ENCODE measurements at places on chromosomes 12 and 14. TPM values are rescaled to one million over a fixed set of nuclear protein-coding genes. Genes with fewer than 3 reads are reported as not detected.

- H3K4me1 ChIP-seq = peaks cover 3% of the 10 kb centered on the region
- H3K36me3 ChIP-seq = no peaks in the 10 kb centered on the region
- H3K27me3 ChIP-seq = no peaks in the 10 kb centered on the region
- H3K27ac ChIP-seq = no peak overlapping the region
- H3K4me3 ChIP-seq = no peak overlapping the region
- no peak for DNase-seq
Observed at GRCh38 chr14:81535396-81536164, 1.9 kb upstream of the SEL1L start.

DNA sequence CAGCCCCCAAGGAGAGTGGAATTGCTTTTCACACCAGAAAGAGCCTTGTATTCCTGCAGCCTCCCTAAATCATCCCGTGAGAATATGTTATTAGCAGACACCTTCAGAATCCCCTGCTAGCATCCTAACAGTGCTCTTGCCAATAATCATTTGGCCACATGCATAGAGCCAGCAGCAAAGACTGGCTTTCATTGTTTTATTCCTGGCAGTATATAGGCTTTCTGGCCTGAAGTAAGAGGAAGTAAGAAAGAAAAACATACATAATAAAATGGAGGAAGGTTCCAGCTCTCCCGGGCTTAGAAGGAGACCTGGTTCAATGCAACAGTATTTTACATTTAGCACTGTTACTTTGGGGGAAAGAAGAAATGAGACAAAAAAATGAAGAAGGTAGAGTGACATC, 176.7 kb upstream of the ATF7IP start:
- no peaks in the 10 kb centered on the region for H3K4me1 ChIP-seq
- H3K27ac ChIP-seq = peak overlapping the region; percentile 53
- DNase-seq = no peak
- no peaks in the 10 kb centered on the region for H3K36me3 ChIP-seq
- H3K4me3 ChIP-seq = no peak overlapping the region

DNA sequence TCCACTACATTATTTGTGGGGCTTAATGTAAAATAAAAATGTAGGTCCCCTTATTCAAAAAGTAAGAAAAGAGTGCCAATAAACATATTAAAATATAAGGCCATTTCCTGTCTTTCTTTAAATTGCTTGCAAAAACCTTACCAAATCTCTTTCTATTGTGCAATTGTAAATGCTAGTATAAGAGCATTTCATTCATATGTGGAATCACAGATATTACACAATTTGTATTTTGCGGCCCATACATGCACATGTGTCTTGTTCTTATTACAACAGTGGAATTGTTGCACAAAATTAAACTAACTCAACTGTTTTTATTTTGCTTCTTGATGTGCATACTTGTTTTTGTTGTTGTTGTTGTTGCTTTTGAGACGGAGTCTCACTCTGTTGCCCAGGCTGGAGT, 20.1 kb upstream of the CRADD start:
- no peaks in the 10 kb centered on the region for H3K4me1 ChIP-seq
- H3K27me3 ChIP-seq = no peaks in the 10 kb centered on the region
- H3K4me3 ChIP-seq = no peak overlapping the region
- no peaks in the 10 kb centered on the region for H3K36me3 ChIP-seq

Gene DNAI7
- not detected for total RNA-seq

GRCh38 chr12:52993558-52993869, 12.7 kb upstream of the EIF4B start:
- peak overlapping the region; percentile 82 for H3K27ac ChIP-seq
- DNase-seq = no peak
- H3K4me1 ChIP-seq = peaks cover 9% of the 10 kb centered on the region
- no peak overlapping the region for H3K4me3 ChIP-seq
- H3K27me3 ChIP-seq = no peaks in the 10 kb centered on the region

GRCh38 chr12:98618952-98619351, 25.5 kb downstream of the SLC25A3 start:
- no peaks in the 10 kb centered on the region for H3K27me3 ChIP-seq
- H3K36me3 ChIP-seq = no peaks in the 10 kb centered on the region
- H3K4me3 ChIP-seq = no peak overlapping the region
- DNase-seq = no peak
- H3K27ac ChIP-seq = no peak overlapping the region

GRCh38 chr14:93031505-93032315, 84.0 kb downstream of the ITPK1 start:
- DNase-seq = no peak
- no peak overlapping the region for H3K27ac ChIP-seq

DNA sequence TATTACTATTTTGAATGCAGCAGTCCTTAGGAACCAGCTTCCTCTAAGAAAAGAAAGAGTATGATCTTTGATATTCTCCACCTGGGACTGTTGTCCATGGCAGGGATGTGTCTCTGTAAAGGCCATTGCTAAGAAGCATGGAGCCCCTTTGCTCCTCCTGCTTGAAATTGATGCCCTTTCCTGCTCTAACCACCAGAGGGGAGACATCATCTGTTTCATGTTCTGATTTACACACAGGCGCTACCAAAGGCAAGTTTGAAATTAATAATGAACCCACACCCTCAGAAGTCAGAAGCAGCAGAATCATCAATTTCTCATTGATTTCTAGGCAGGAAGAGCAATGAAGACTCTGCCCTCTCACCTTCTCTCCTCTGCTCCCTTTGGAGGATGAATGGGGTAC, 253.8 kb downstream of the RMST start:
- no peaks in the 10 kb centered on the region for H3K4me1 ChIP-seq
- DNase-seq = no peak
- H3K27ac ChIP-seq = no peak overlapping the region
- H3K27me3 ChIP-seq = no peaks in the 10 kb centered on the region
- no peaks in the 10 kb centered on the region for H3K36me3 ChIP-seq

DNA sequence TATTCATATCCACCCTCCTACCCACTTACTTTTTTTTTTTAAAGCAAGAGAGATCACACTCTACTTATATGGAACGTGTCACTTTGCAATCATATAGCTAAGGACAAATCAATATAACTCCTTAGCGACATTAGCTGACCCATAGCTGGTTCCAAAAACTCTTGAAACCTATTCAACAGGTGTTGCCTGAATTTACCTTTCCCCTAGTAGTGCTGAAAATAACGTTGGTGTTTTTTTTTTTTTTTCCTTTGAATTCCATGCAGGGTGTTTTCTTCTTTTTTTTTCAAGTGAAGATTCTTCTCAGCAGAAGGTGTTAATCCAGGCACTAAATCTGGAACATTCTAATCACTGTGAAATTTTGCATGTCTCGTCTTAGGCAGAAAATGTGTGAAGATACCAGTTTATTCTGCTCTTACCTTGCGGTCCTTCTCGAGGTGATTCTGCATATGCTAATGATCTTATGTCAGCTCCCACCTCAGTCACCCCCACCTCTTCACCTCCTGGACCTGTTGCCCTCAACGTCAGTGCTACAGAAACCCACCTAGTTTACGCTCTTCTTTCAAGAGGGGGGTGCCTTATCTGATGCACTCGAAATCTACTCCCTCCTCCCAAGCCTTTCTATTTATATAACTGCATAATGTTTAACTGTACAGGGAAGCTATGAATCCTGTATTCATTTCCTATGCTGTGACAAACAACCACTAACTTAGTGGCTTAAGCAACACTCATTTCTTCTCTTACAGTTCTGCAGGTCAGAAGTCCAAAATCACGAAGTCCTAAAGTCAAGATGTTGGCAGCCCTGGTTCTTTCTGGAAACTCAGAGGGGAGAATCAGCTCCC, 7.1 kb upstream of the VPS37B start:
- no peaks in the 10 kb centered on the region for H3K27me3 ChIP-seq
- H3K4me3 ChIP-seq = no peak overlapping the region
- H3K36me3 ChIP-seq = no peaks in the 10 kb centered on the region
- DNase-seq = no peak
- H3K4me1 ChIP-seq = peaks cover 4% of the 10 kb centered on the region
- H3K27ac ChIP-seq = peak overlapping the region; percentile 58

DNA sequence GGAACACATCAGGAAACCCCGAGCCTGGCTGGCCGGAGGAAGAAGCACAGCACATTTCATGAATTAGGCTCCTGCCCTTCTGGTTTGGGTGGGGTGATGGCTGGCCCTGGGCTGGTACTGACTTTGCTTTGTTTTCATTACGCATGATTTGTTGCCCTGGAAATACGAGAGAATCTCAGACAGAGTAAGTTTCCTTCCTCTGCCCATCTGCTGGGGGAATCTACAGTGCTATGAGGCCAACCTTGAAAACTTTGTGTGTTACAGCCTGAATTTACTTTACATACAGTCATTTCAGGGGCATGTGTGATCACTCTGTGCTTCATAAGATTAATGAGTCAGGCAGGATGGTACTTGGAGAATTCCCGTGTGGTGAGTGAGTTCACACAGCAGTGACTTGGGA, 20.5 kb upstream of the SLC5A8 start:
- H3K4me3 ChIP-seq = no peak overlapping the region
- H3K27ac ChIP-seq = no peak overlapping the region
- no peaks in the 10 kb centered on the region for H3K27me3 ChIP-seq

DNA sequence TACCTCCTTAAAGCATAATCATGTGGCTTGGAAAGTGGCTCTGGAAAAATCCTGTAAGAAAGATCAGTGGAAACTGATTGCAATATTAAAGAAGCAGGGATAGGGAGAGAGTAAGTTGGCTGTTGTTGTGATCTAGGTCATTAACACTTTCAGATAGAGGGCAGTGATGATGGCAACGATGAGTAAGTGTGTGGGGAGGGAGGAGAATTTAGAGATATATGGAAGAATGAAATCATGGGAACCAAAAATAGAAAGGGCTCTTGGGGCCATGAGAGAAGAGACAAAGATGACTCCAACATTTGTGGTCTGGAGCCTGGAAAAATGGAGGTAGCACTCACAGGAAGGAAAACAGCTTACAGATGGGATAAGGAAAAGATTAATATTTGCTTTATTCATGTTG, 23.3 kb downstream of the SNRPF start:
- H3K27me3 ChIP-seq = no peaks in the 10 kb centered on the region
- DNase-seq = no peak
- no peak overlapping the region for H3K27ac ChIP-seq
- no peaks in the 10 kb centered on the region for H3K4me1 ChIP-seq
- no peaks in the 10 kb centered on the region for H3K36me3 ChIP-seq
- no peak overlapping the region for H3K4me3 ChIP-seq

DNA sequence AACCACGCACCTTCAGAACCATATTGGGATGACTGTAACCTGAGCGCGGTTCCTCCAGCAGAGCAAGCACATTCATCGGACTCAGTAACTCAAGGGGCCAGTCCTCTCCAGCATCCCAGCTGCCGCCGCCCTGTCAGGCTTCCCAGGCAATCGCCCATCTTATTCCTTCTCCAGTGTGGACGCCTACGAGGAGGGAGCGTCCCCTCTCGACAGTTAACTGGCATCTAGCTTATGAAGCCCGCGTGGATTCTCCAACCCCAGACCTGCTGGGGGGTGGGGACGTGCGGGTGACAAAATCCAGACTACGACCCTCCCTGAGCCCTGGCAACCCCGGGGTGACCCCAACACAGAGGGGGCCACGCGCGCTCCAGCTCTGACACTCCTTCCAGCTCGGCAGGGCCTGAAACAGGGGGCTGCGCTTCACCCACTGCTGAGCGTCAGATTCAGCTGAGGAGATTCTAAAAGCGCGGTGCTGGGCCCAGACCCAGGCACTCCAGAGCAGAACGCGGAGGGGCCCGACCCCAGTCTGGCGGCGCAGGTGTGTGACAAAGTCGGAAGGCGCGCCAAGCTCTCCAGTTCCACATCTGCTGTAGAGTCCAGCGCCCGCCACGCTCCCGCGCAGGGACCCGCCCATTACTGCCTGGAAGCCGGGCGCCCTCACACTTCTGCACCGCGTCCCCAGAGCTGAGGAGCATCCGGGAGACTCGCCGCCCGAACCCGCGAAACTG, 43.9 kb upstream of the ESR2 start:
- H3K4me1 ChIP-seq = no peaks in the 10 kb centered on the region
- H3K36me3 ChIP-seq = no peaks in the 10 kb centered on the region
- H3K27ac ChIP-seq = peak overlapping the region; percentile 89
- no peaks in the 10 kb centered on the region for H3K27me3 ChIP-seq
- DNase-seq = peak; percentile 68
- peak overlapping the region; percentile 76 for H3K4me3 ChIP-seq

Gene SSTR1
- 8.8 TPM for total RNA-seq

DNA sequence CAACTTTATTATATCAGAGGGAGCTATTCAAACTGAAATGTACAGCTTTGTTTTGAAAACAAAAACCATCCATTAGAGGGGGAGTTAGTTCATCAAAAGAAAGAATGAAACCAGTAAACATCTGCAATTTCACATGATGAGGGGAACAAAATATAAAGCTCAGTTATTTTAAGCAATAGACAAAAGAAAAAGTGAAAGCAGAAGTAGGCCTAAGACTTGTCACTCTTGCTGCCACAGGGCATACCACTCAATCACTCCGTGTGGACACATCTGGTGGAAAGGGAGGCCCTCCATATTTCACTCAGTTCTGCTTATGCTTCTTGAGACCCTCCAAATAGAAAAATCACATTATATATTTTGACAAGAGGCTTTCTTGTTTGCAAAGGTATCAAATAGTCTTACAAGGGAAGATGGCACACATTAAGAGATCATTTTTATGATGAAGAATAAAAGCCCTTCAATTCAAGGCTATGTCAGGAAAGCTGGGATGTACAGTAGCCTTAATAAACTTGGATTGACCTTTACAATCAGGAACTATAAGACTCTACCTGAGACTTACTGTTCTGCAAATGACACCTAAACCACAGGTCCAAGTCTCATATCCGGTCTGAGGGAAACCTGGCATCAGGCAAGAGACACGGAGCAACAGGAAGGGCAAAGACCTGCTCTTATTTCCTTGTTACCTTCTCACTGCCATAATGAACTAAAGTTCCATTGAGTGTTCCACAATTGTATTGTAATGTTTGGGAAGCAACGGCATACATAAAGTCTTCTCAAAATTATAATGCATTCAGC, 222.5 kb upstream of the GRIP1 start:
- no peak overlapping the region for H3K4me3 ChIP-seq
- no peak for DNase-seq
- no peaks in the 10 kb centered on the region for H3K4me1 ChIP-seq
- H3K36me3 ChIP-seq = no peaks in the 10 kb centered on the region
- no peak overlapping the region for H3K27ac ChIP-seq

Gene NEDD8
- total RNA-seq = 150 TPM

Gene DNAH10
- 0.35 TPM for total RNA-seq

Gene FAM161B
- 3.0 TPM for total RNA-seq

GRCh38 chr14:79242666-79243065, 968.6 kb downstream of the DIO2 start:
- H3K4me1 ChIP-seq = no peaks in the 10 kb centered on the region
- H3K27me3 ChIP-seq = no peaks in the 10 kb centered on the region

GRCh38 chr12:100842156-100842555, 47.6 kb downstream of the ANO4 start:
- no peaks in the 10 kb centered on the region for H3K27me3 ChIP-seq
- H3K36me3 ChIP-seq = no peaks in the 10 kb centered on the region
- no peak for DNase-seq

Gene KRT77
- total RNA-seq = not detected
